ENCODE measurements at places on chromosomes 6 and 20. TPM values are rescaled to one million over a fixed set of nuclear protein-coding genes. Genes with fewer than 3 reads are reported as not detected.

HUS1B gene
- total RNA-seq = 4.4 TPM

RAB44 gene
- total RNA-seq = 3.5 TPM

FAM209B gene
- total RNA-seq = 1.4 TPM

LRRC73 gene
- total RNA-seq = 0.68 TPM

ISM1 gene
- total RNA-seq = 12.9 TPM

VNN1 gene
- total RNA-seq = 3.1 TPM

CYP24A1 gene
- total RNA-seq = not detected

MDFI gene
- total RNA-seq = 0.47 TPM

GJA10 gene
- not detected for total RNA-seq

GRCh38 chr6:26065952-26066380 is 21.3 kb upstream of the HFE start:
- H3K27ac ChIP-seq = no peak overlapping the region
- H3K4me3 ChIP-seq = no peak overlapping the region
- no peaks in the 10 kb centered on the region for H3K36me3 ChIP-seq

- DNase-seq = no peak
- H3K4me3 ChIP-seq = peak overlapping the region; percentile 84
- no peaks in the 10 kb centered on the region for H3K36me3 ChIP-seq
Observed at GRCh38 chr6:8434727-8435092, 635 bp downstream of the SLC35B3 start.

DNA sequence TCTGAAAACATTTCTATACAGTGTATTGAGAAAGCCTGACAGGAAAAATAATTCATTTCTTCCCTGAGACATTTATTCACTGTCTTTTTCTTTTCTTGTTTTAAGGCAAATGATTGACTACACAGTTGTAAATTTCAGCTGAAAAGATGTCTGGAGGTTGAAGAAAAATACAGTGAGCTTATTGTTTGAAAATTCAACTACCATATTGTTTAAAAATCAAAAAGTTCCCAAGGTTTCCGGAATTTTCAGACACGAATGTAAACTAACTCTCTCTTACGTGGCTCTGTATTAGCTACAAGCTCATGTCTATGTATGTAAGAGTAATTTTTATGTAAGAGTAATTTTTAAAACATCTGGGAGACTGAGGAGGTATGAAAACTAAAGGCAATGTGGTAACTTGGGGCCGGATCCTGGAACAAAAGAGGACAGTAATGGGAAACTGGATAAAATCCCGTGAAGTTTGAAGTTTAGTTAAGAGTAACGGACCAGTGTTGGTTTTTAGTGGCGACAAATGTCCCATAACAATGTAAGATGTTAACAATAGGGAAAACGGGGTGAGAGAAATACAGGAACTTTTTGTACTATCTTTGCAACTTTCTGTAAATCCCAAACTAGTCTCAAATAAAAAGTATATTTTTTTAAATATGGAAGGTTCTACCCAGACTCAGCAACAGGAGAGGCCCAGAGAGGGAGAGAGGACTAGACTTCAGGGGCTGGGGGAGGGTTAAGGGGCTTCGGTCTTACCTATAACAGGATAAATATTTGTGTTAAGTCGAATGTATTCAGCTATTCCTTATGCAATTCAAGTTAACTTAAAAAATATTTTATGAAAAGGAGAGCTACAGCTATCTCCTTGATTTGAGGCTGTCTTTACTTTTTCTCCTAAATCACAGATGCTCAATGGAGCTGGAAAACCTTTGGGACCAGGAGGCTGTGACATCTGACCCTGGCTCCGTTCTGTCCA is 1.3 kb downstream of the PTGIS start:
- peaks cover 81% of the 10 kb centered on the region for H3K27me3 ChIP-seq
- no peaks in the 10 kb centered on the region for H3K36me3 ChIP-seq
- DNase-seq = no peak
- no peak overlapping the region for H3K4me3 ChIP-seq
- H3K4me1 ChIP-seq = peaks cover 7% of the 10 kb centered on the region
- no peak overlapping the region for H3K27ac ChIP-seq

- peaks cover 61% of the 10 kb centered on the region for H3K27me3 ChIP-seq
- no peaks in the 10 kb centered on the region for H3K36me3 ChIP-seq
- peak; percentile 75 for DNase-seq
- peaks cover 66% of the 10 kb centered on the region for H3K4me1 ChIP-seq
- peak overlapping the region; percentile 75 for H3K27ac ChIP-seq
Observed at GRCh38 chr6:6007366-6008088, 802 bp upstream of the NRN1 start.

DNA sequence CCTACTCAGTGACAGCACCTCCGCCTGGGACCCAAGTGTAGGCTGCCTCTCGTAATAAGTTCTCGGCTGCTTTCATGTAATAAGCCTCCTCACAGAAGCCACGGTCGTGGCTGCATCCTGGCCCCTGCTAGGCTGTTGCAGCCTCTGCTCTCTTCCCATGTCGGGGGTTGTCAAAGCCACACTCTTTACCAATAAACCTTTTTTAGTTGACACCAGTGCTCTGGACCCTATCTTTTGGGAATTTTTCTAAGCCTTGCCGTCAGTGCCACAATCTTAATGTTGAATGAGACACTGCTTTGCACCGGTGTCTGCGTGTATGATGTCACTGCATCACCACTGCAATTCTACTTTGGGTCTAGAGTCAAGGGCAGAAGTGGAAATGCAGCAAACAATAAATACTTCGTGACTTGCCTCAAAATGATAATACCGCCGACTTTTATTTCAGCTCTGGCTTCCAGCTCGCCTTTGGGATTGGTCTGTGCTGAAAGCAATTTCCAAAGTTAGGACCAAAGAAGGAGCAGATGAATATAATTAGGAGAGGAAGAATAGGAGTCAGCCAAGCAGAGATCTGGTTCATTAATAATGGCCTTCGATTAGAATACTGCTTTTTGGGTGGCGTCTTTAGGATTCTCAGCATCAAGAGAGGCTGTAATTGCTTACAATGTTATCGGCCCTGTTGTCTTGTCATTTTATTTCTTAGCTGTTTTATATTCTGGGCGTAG is 57.6 kb upstream of the CCN6 start:
- no peak for DNase-seq
- peaks cover 5% of the 10 kb centered on the region for H3K27me3 ChIP-seq
- H3K4me1 ChIP-seq = peaks cover 19% of the 10 kb centered on the region
- no peaks in the 10 kb centered on the region for H3K36me3 ChIP-seq
- H3K4me3 ChIP-seq = no peak overlapping the region
- no peak overlapping the region for H3K27ac ChIP-seq

DNA sequence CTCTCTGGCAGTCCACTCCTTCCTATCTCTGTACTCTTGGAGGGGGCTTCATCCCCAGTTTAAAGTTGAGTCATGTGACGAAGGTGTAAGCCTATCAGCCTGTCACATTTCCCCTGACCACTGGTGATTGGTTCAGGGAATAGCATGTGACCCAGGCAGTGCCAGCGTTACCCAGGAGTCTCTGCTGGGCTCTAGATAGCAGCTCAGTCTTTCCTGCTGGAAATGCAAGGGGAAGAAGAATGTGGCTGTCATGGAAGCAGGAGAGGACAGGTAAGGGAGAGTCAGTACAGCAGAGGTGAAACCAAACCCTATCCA is 35.6 kb upstream of the NFATC2 start:
- no peak overlapping the region for H3K4me3 ChIP-seq
- H3K27ac ChIP-seq = no peak overlapping the region
- H3K36me3 ChIP-seq = no peaks in the 10 kb centered on the region
- H3K27me3 ChIP-seq = no peaks in the 10 kb centered on the region

DNA sequence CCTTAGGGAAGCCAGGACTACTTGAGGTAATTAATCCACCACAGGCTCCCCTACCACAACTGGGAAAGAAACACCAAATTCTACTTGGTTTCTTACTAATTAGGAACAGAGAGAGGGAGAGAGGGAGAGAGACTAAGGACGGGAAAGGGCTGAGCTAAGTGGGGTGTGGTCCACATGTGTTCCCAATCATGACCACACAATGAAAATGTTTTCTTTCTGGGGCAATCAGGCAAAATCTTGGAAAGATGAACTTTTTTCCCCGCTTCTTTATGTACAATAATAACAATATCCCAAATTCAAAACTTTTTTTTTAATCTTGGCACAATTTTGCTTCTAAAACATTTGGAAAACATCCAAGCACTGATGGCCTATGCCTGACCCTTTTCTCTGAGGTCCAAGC is 734.4 kb downstream of the MAFB start:
- H3K36me3 ChIP-seq = no peaks in the 10 kb centered on the region
- no peak for DNase-seq
- H3K27me3 ChIP-seq = no peaks in the 10 kb centered on the region
- H3K27ac ChIP-seq = no peak overlapping the region
- no peaks in the 10 kb centered on the region for H3K4me1 ChIP-seq
- H3K4me3 ChIP-seq = no peak overlapping the region

- H3K4me1 ChIP-seq = peaks cover 51% of the 10 kb centered on the region
- H3K27ac ChIP-seq = peak overlapping the region; percentile 92
- no peaks in the 10 kb centered on the region for H3K36me3 ChIP-seq
- DNase-seq = no peak
- peak overlapping the region; percentile 47 for H3K4me3 ChIP-seq
- no peaks in the 10 kb centered on the region for H3K27me3 ChIP-seq
Observed at GRCh38 chr6:25138934-25139415, 140.2 kb upstream of the CARMIL1 start.

- no peaks in the 10 kb centered on the region for H3K36me3 ChIP-seq
- H3K27ac ChIP-seq = no peak overlapping the region
- no peaks in the 10 kb centered on the region for H3K27me3 ChIP-seq
- H3K4me3 ChIP-seq = no peak overlapping the region
- DNase-seq = no peak
Observed at GRCh38 chr6:134057478-134057877, 5.1 kb upstream of the SLC2A12 start.

DNA sequence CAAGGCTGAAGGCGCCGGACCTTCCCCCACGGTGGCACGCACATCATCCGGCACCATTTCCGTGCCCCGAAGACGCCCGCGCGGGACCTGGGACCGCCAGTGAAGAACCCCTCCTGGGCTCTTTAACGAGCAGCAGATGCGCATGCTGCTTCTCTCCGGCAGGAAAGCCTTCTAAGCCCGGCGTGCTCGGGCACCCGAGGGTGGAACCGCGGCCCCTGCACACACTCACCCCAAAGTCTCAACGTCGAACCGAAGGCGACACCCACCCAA is 240 bp downstream of the FOXQ1 start:
- DNase-seq = no peak
- H3K36me3 ChIP-seq = no peaks in the 10 kb centered on the region
- peak overlapping the region; percentile 68 for H3K4me3 ChIP-seq

- DNase-seq = no peak
Observed at GRCh38 chr20:12594410-12595088, 414.2 kb upstream of the SPTLC3 start.

GRCh38 chr6:20732896-20733295 is 198.6 kb downstream of the CDKAL1 start:
- H3K27me3 ChIP-seq = no peaks in the 10 kb centered on the region
- no peaks in the 10 kb centered on the region for H3K36me3 ChIP-seq
- no peaks in the 10 kb centered on the region for H3K4me1 ChIP-seq
- no peak for DNase-seq

GRCh38 chr6:38185752-38186151 is 366.2 kb downstream of the ZFAND3 start:
- peaks cover 43% of the 10 kb centered on the region for H3K36me3 ChIP-seq
- no peak overlapping the region for H3K4me3 ChIP-seq
- H3K27me3 ChIP-seq = no peaks in the 10 kb centered on the region
- H3K27ac ChIP-seq = no peak overlapping the region

DNA sequence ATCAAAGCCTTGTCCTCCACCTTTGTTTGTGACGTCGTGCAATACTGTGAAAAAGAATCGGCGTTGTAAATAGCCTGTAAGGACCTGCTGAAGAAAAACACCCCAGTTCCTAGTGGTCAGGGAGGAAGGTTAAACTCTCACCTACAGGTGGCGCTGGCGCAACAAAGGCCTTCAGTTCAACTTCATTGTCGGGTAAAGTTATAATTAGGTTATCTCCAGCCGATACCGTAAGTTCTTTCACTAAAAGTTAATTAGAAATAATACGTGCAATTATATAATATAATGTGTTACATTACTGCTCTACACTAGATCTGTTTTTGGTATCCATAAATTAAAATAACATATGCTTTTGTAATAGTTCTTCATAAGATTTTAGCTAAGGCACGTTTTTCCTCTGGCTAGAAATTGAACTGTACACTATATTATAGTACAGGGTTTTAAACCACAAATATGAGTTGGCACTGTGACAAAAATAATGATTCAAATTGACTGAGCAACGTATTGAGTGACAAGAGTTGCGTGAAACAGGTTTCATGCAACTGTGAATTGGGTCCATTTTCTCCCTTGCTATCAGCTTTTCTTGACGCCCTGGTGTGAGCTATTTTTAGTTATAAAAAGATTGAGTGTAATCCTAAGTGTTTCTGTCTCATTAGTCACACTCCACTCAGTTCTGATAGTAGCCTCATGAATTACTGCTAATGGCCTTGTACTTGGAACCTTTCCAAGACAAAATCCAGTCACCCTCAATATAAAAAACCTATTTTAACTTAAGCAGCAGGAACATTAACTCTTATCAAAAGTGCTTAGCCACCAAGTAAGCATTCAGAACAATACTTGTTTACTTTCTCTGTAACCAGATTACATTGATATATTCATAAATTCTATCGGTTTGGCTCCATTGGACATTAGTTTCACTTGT is 62.3 kb downstream of the KIAA0319 start:
- DNase-seq = peak; percentile 88
- H3K4me1 ChIP-seq = peaks cover 9% of the 10 kb centered on the region
- no peak overlapping the region for H3K4me3 ChIP-seq
- no peaks in the 10 kb centered on the region for H3K36me3 ChIP-seq
- H3K27me3 ChIP-seq = no peaks in the 10 kb centered on the region

DNA sequence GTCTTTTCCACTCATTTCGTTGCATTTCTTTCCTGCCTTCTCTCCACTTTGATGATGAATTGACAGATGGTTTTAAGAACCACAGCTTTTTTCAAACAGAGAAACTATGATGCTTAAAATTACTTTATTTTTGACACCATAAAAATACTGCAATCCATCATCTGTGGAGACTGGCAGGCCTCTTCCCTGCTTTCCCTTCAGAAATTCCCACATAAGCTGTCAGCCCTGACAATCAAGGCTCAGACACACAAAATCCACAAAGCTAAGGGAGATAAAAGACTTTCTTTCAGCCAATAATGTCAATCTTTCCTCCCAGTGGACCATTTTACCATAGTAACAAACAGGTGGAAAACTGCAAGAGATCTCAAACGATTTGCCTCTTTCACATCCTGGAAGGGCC is 82.4 kb downstream of the IPCEF1 start:
- H3K27me3 ChIP-seq = no peaks in the 10 kb centered on the region
- no peak overlapping the region for H3K4me3 ChIP-seq
- H3K36me3 ChIP-seq = no peaks in the 10 kb centered on the region
- no peak overlapping the region for H3K27ac ChIP-seq
- no peak for DNase-seq
- peaks cover 16% of the 10 kb centered on the region for H3K4me1 ChIP-seq

GRCh38 chr20:54573838-54574237 is 98.4 kb downstream of the DOK5 start:
- H3K36me3 ChIP-seq = no peaks in the 10 kb centered on the region
- no peak for DNase-seq
- H3K27me3 ChIP-seq = no peaks in the 10 kb centered on the region
- no peak overlapping the region for H3K4me3 ChIP-seq

DNA sequence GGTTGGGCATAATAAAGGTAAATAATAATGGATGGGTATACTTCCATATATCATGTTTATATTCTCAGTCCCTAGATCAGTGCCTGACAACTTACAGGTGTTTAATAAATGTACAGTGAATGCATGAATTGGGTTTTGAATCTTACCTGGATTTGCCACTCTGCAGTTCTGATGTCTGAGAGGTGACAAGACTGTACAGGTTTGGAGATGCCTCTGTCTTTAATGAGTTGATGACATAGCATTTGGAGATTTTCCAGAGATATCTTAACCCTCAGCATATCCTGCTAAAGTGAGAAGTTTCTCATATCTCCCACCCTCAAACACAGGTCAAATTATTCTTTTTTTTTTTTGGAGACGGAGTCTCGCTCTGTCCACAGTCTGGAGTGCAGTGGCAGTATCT is 2.2 kb downstream of the ANKS1A start:
- H3K4me3 ChIP-seq = no peak overlapping the region
- DNase-seq = no peak
- H3K27me3 ChIP-seq = no peaks in the 10 kb centered on the region
- H3K4me1 ChIP-seq = peaks cover 64% of the 10 kb centered on the region
- H3K36me3 ChIP-seq = no peaks in the 10 kb centered on the region
